NCI-H69 (cell line): ENCODE measurements at places on chromosomes 4 and X.

GRCh38 chrX:153727123-153727931 is 2.7 kb downstream of the ABCD1 start:
- DNase-seq = peak; percentile 61

- peak; percentile 87 for DNase-seq
Measured at GRCh38 chr4:86482306-86483172, 111.6 kb upstream of the PTPN13 start.

- DNase-seq = no peak
Measured at GRCh38 chr4:127846061-127846460, 34.6 kb upstream of the PLK4 start.

- peak; percentile 58 for DNase-seq
Measured at GRCh38 chrX:100408713-100409609, 1.1 kb downstream of the PCDH19 start.

GRCh38 chrX:27391623-27392022 is 71.5 kb downstream of the PPP4R3C start:
- no peak for DNase-seq

DNA sequence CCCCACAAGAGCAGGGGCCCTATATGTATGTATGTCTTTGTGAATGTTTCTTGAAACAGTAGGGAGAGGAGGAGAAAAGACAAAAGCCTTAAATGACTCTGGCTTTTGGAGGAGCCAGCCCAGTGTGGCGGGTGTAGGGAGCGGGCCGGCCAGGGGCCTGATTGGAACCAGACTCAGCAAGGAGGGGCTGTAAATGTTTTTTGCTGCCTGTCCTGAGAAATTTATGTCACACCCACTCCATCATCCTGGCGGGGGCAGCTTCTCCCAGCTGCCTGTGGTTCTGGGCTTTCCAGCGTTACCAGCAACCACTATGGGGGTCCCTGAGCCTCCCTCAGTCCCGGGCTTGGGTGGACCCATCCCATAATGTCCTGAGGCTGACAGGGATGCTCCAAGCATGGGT is 130.8 kb downstream of the PJA1 start:
- DNase-seq = no peak
